ENCODE measurements at places on chromosomes 1 and 21.

GRCh38 chr1:185050823-185051451 lies 5.6 kb downstream of the RNF2 start:
- DNase-seq: no peak

DNA sequence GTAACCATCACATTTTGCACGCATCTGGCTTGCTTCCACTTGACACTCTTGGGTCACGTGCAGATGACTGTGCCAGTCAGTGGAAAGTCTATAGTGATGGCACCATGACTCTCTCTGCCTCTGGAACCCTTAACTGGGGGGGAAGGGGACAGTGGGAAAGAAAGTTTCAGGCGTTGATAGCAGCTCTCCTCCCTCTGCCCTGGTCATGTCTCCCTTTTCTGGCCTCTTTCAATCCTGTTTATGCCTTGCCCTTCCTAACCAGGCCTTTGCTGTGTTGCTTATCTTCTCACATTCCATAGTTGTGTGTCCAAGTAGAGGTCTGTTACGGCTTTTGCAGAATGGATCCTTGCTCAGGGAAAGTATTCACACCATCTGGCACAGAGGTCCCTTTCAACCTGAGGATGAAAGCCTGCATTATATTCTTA lies 93.5 kb downstream of the NRDC start:
- no peak for DNase-seq

- DNase-seq: no peak
These were observed 23.8 kb downstream of the C21orf91 start for GRCh38 chr21:17795146-17796036.

- DNase-seq: no peak
These were observed 5.0 kb downstream of the CTPS1 start for GRCh38 chr1:40984531-40984930.

DNA sequence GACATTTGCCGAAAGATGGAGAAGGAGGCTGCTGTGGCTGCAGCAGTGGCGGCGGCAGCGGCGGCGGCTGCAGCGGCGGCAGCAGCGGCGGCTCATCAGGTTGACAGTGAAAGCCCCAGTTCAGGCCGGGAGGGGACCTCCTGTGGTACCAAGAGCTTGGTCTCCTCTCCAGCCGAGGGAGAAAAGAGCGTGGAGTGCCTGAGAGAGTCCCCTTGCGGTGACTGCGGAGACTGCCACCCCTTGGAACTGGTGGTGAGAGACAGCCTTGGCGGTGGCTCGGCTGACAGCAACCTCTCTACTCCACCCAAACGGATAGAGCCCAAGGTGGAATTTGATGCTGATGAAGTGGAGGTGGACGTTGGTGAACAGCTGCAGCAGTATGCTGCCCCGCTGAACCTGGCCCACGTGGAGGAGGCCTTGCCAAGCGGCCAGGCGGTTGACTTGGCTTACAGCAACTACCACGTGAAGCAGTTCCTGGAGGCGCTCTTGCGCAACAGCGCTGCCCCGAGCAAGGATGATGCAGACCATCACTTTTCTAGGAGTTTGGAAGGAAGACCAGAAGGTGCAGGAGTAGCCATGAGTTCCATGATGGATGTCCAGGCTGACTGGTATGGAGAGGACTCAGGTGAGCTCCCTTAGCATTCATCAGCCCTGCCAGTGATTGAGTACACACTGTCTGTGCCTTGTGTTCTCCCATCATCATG lies 6.3 kb downstream of the ZBTB8B start:
- DNase-seq: no peak

GRCh38 chr1:40868051-40868723 lies 6.0 kb upstream of the CITED4 start:
- peak; percentile 50 for DNase-seq

DNA sequence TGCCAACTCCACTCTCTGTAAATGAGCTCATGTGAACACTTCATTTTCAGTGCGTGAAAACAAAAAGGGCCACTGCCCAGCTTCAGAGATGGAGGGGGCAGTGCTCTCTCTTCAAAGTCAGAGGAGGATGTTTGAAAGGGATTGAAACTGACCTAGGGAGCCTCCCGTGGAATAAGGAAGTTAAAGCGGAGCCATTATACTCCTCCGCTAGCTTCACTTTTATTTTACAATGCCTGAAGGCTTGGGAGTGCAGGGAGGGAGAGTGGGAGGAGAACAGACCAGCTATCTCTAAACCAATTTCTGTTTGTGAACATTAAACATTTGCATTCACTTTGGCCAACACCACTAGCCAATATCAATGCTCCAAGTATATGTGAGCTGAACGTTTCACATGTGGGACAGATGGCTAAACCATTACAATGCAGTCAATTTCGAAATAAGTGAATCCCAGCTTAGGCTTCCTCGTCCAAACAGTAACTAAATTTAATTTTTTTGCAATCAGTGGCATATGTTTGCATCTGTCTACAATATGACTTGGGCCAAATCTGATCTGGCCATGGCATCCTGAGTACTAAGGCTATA lies 126.9 kb downstream of the ESRRG start:
- no peak for DNase-seq

DNA sequence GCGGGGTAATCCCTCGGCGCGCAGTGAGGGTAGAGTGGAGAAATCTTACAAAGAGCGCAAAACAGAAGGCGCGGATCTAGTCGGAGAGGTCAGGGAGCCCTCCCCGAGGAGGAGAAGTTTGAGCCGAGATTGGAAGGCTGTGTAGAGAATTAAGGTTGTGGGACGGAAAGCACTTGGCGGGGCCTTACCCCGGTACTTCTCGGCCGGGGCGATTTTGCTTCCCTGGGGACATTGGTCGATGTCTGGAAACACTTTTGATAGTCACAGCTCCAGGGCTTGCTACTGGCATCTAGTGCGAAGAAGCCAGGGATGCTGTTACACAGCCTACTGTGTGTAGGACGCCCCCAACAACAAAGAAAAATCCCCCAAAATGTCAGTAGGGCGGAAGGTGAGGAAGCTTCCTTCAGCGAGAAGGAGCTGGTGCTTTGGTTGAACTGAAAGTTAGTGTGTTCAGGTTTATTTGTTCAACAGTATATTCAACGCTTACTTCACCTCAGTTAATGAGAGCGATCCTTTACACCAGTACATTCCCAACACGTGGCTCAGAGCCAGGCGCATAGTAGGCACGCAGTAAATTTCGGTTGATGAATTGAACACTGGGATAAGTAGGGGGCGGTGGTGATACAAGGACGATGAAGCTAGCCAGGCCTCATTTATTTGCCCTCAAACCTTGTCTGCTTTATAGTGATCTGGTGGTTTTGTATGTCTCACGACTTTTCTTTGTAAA lies 807 bp downstream of the CEP85 start:
- peak; percentile 31 for DNase-seq

GRCh38 chr1:180184041-180184440 lies 29.4 kb downstream of the QSOX1 start:
- DNase-seq: no peak

DNA sequence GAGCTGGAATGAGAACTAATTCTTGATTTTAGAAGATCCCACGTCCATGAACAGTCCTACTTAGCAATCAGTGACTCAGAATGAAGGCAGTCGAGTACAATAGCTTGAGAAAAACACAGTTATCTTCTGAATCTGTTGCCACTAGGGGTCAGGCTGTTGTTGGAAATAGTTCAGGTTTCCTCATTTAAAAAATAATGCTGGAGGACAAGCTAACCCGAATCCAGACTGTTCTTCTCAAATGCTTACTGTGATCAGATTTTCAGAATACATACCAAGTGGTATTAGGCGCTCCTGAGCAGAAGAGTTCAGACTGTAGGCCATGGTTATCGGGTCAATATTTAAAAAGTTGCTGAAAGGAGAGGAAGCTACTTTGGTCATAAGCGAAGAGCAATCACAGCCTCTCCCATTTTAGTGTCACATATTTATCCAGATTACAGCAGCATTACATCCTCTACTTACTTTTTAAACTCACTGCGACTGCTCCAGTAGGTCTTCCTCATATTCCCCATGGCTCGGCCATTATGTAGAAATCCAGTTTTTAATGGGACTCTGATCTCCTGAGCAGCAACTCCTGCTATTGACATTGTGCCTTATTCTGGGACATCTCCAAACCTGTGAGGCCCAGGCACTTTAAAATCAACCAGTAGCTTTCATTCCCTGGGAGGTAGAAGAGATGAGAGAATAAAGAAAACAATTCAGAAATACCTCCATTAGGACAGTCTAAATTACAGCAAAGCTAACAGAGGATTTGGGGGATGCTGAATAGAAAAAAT lies 10.9 kb downstream of the ERRFI1 start:
- DNase-seq: peak; percentile 23

- DNase-seq: no peak
These were observed 123.7 kb upstream of the ATP1B1 start for GRCh38 chr1:168982778-168983177.

DNA sequence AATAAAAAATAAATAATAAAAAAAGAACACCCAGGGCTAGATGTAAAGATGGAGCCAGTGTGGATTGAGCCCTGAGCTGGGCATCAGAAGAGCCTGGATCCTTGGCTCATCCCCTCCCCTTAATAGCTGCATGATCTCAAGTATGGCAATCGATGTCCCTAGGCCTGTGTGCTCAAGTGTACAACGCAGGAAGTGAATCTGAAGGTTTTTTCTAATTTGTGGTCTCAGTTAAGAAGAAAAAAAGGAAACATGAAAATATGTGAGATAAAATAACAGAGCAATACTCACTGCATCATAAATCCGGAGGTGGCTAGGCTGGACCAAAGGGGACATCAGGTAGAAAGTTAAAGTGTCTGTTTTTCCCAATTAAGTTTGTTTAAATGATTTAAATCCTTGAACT lies 47.3 kb upstream of the SLC44A3 start:
- DNase-seq: no peak

DNA sequence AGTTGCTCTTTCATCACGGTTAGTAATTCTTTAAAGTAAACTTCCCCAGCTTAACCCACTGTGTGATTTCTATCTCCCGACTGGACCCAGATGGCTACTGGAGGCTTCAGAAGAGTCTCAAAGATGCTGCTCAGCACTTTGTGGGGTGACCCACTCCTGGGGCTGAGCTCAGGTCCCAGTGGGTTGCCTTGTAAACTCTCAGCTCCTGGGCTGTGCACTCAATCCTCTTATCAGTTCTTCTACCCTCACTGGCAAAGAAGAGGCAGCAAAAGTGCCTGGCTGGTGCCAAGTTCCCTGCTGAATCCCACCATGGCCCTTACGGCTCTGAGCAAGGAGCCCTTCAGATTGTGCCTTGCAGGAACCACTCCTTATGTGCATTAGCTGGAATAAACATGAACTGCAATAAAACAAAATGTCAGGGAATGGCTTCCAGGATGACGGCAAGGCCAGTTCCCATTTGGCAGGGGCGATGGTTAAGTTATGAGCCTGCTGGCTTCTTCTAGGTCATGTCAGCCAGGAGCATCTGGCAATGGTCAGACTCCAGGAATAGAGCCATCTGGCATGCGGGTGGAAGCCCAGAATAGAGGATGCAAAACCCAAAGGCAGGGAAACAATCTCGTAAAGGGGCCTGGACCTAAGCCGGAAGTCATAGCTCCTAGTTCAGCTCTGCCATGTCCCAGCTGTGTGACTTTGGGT lies 6.8 kb downstream of the MYOC start:
- DNase-seq: no peak

GRCh38 chr1:27563591-27564471 lies 40.1 kb downstream of the AHDC1 start:
- DNase-seq: no peak

GRCh38 chr1:29145739-29146437 lies 22.2 kb upstream of the TMEM200B start:
- no peak for DNase-seq

DNA sequence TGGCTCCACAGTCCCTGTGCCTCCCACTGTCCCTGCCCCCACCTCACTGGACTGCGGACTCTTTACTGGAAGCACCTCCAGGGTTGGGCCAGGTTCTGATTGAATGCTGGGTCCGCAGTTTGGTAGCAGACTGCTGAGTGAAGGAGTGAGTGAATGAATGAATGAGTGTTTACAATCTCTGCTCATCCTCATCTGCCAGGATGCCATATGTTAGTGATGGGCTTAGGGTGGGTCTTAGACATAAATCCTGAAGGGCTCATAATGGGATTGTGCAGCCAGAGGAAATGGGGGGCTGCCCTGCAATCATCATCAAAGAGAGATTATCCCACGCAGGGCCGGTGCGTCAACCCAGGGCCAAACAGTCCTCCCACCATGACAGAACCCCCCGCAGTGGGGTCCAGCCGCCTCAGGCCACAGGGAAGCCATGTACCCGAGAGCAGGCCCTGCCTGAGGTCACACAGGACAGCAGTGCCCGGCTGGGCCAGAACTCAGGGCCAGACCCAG lies 26.1 kb downstream of the SLC1A7 start:
- no peak for DNase-seq

GRCh38 chr21:45327441-45328197 lies 39.9 kb upstream of the POFUT2 start:
- no peak for DNase-seq

DNA sequence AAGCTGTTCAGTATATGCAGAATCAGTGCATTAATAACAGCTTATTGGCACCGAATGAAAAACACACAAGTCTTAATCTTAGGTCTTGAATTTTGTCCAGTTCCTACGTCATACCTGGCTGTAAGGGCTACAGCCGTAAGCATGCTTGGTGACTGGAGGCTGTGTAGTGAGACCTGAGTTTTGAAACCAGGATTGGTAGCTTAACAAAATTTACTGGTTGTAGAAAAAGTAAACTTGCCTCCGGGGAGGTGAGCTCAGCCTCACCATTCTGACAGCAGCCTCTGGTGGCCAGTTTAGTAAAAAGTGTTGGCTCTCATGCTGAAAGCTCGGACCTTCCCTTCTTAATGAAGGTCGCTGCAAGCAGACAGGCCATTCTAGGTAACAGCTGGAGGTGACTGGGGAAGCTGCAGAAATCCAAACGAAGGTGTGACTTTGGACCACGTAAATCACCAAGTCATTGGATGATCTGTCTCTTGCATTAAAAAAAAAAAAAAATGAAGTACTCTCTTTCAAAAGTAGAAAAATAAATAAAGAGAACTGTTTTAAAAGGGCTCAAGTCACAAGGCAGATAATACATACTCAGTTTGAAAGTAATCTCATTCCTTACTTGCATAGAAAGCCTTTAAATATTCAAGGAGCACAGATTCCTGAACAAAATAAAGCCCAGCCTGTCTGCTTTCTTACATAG lies 48.9 kb downstream of the HLCS start:
- DNase-seq: no peak

DNA sequence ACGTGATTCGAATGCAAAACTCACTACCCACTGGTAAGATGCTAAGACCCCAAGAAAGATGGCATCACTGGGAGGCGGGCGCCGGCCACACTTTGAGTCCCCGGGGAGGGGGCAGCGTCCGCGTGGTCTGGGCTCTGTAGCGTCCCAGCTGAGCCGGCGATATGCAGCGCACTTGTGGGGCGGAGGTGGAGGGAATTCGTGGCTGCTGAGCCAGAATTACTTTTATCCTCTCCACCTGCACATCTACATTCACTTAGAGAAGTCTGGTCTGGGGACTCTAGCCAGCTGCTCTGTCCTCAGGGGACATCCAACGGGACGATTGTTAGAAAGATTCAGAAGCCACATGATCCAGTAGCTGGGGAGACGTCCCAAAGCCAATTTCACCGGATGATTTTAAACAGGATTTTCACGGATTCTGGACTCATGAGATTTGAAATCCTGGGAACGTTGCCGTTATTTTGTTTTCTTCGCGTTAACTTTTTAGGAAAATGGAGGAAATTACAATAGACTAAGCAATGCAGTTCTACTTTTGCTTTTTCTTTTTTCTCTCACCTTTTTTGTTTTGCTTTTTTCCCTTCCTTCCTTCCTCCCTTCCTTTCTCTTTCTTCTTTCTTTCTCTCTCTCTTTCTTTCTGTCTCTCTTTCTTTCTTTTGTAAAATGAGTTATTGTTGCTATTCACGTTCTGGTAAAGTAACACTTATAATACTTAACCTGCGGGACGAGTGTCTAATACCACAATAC lies 1.3 kb downstream of the JAM2 start:
- DNase-seq: peak; percentile 53

- no peak for DNase-seq
These were observed 57.9 kb upstream of the TENT5B start for GRCh38 chr1:27070390-27071048.

GRCh38 chr1:172912765-172913260 lies 137.9 kb downstream of the TNFSF18 start:
- no peak for DNase-seq
